Activated CD8-positive, alpha-beta T cell treated with anti-CD3 and anti-CD28 coated beads for 36 hours (primary cell): ENCODE measurements at places on chromosomes 16 and 17. TPM values are rescaled to one million over a fixed set of nuclear protein-coding genes. Genes with fewer than 3 reads are reported as not detected.

GRCh38 chr17:61412860-61413660, 13.4 kb downstream of the TBX2 start:
- no peak for DNase-seq

GRCh38 chr16:3147046-3147756, 12.4 kb downstream of the ZNF213 start:
- no peak for DNase-seq

GRCh38 chr17:41428591-41429291, 4.4 kb upstream of the KRT37 start:
- DNase-seq, result no peak

DNA sequence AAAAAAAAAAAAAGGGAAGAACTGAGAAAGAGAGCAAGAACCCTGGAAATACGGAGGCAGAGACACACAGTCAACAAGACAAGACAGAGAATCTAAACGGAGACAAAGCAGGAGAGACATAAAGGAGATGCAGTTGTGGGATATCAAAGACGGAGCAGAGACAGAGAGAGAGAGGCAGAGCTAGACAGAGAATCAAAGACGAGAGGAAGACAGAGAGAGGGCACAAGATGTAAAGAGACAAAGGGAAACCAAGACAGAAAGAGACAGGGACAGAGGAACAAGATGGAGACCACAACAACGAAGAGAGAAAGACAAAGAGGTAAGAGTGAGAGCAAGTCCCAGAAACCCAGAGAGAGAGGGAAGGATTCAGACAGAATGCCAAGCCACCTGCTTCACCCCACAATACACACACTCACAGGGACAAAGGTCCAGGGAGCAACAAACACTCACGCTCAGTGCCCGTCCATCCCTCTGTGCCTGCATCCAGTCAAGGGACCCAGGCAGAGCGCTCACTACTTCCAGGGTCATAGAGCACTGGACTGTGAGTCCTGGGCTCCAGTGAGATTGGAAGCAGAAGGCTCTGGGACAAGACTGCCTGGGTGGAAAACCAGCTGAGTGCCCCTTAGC, 88.9 kb downstream of the C16orf78 start:
- DNase-seq, result no peak

DNA sequence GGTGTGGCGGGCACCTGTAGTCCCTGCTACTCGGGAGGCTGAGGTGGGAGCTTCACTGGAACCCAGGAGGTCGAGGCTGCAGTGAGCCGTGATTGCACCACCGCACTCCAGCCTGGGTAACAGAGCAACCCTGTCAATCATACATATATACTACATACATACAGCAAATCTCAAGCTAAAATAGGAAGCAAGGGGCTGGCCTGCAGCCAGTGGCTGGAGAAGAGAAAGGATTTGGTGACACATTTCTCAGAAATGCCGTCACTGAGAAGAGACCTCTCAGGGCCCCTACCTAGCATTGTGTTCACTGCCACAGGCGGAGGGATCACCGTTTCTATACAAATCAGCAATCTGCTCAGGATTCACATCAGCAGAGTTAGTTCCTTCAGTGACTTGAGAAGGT, 16.9 kb downstream of the NARF start:
- DNase-seq, result no peak

GRCh38 chr16:26430618-26431017, 636.1 kb upstream of the C16orf82 start:
- no peak for DNase-seq

DNA sequence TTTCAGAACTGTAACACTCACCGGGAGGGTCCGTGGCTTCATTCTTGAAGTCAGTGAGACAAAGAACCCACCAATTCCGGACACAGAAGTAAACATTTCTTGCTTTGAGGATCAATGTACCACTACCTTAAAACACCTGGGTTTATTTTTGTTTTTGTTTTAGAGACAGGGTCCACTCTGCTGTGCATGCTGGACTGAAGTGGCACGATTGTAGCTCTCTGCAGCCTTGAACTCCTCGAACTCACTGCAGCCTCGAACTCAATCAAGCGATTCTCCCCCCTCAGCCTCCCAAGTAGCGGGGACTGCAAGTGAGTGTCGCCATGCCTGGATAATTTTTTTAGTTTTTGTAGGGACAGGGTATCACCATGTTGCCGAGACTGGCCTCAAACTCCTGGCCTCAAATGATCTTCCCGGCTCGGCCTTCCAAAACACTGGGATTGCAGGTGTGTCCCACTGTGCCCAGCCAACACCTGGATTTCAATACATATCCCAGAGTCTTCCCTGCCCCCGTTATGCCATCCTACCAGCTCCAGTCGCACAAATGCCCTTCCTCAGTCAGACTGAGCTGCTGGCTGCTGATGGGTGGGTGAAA, 13.0 kb upstream of the CES4A start:
- DNase-seq, result no peak

- no peak for DNase-seq
Measured at GRCh38 chr17:79325709-79326430, 251.2 kb downstream of the ENGASE start.

- no peak for DNase-seq
Measured at GRCh38 chr17:12320286-12320685, 299.6 kb downstream of the MAP2K4 start.

DNA sequence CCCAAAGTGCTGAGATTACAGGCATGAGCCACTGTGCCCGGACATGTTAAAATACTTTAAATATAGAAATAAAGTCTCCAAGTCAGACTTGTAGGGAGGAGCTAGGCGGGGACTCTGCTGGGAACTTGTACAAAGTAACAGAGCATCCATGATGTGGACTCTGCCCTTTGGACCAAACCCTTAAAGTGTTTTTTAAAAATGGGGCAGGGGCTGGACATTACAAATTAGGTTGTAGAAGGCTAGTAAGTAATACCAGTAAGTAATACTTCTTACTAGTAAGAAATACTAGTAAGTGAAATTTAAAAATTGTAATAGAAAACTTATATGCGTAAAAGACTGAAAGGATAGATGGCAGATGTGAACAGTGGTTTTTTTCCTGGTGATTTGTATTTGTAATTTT, 9.7 kb upstream of the SPATA32 start:
- no peak for DNase-seq

- DNase-seq, result peak; percentile 92
Measured at GRCh38 chr16:50245417-50246298, 20.7 kb upstream of the ADCY7 start.

- DNase-seq, result no peak
Measured at GRCh38 chr16:49910541-49911071, 54.7 kb upstream of the ZNF423 start.

- peak; percentile 64 for DNase-seq
Measured at GRCh38 chr16:19294156-19294649, 8.7 kb downstream of the CLEC19A start.

GRCh38 chr17:57051886-57052361, 33.1 kb upstream of the AKAP1 start:
- no peak for DNase-seq

GRCh38 chr16:83176802-83177201, 550.0 kb downstream of the CDH13 start:
- no peak for DNase-seq

- no peak for DNase-seq
Measured at GRCh38 chr16:76801357-76801756, 389.6 kb upstream of the MON1B start.

DNA sequence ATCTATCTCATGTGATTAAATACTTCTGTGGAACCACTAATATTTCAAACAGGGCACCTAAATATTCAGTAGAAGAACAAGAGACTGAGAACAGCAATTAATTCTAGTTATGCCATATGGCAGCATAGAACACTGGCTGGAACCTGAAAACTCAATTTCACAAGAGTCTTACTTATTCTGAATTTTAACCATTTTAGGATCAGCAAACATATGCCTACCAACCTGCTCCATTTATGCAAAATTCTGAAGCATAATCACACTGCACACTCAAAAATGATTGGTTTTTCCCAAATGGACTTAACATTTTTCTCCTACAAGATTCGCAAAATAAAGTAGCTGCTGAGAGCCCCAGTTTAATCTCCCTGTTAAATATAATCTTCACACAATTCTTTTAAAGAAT, 43.2 kb downstream of the SKAP1 start:
- no peak for DNase-seq

- no peak for DNase-seq
Measured at GRCh38 chr17:49858796-49859195, 10.9 kb upstream of the TAC4 start.

GRCh38 chr17:43720311-43721060, 38.1 kb downstream of the SOST start:
- peak; percentile 83 for DNase-seq

- DNase-seq, result peak; percentile 53
Measured at GRCh38 chr17:45046537-45047125, 4.8 kb downstream of the DCAKD start.

The TPSG1 gene
- not detected for total RNA-seq

The HOXB2 gene
- 12.6 TPM for total RNA-seq

The OSGIN1 gene
- 0.56 TPM for total RNA-seq

The GAST gene
- not detected for total RNA-seq

The SALL1 gene
- not detected for total RNA-seq

The LRRC36 gene
- total RNA-seq, result 0.90 TPM

The DHRS7B gene
- 13.5 TPM for total RNA-seq

The KRTAP4-1 gene
- total RNA-seq, result not detected

The SLC13A2 gene
- not detected for total RNA-seq

The PPL gene
- not detected for total RNA-seq

The ZDHHC7 gene
- 20.7 TPM for total RNA-seq

The CLCN7 gene
- 35.5 TPM for total RNA-seq

The ABCA10 gene
- not detected for total RNA-seq

The KRT31 gene
- total RNA-seq, result not detected

The CD300A gene
- 2.2 TPM for total RNA-seq

The MEAK7 gene
- 22.4 TPM for total RNA-seq

The PKD1 gene
- total RNA-seq, result 74.7 TPM
